ENCODE measurements at places on chromosomes 4 and X. TPM values are rescaled to one million over a fixed set of nuclear protein-coding genes. Genes with fewer than 3 reads are reported as not detected.
A peak's percentile ranks its signal among the peaks of the same experiment; 100 is the strongest.

GRCh38 chr4:177105536-177105935 is 204.1 kb upstream of the NEIL3 start:
- DNase-seq = peak; percentile 9

DNA sequence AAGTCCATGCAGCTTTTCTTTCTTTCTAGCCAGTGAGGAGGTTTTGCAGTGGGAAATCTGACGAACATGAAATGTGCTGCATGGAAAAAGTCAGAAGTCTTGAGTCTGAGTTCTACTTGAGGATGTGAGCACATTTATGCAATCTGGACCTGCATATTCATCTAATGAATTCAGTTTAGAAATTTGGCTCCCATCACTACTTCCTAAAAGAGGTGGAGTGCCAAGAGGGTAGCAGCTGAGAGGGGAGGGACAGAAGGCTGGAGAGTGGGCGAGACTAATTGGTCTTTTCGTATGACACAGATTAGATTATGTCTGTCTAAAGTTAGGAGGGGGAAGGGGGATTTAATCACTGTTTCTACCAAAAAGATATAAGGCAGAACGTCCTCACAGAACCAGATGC is 535.9 kb downstream of the IQCM start:
- no peak for DNase-seq

DNA sequence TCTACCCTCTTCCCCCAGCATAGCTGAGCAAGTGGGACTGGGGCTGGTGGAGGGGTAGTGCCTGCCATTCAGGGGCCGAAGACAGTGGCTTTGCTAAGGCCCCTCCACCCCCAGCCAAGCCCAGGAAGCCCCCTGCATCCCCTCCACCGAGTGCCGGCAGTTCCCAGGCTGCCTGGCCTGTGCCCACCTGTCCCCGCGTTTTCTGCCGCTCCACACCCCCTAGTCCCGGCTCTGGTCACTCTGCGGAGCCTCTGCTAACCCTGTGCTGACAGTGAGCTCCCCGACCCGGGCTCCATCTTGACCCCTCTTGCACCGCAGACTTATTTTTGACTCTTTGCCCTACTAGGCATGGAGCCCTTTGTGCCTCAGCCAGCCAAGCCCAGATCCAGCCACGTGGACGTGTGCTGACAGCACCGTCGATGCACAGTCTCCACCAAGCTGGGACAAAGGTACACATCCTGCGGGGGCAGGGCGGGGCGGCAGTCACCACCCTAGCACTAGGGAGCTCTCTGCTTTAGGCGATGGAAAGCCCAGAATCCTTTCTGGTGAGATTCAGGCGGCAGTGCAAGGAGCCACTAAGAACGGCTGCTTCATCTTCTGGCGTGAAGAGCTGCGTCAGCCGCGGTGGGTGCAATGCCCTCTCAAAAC is 96.6 kb downstream of the PHKA2 start:
- no peak for DNase-seq

DNA sequence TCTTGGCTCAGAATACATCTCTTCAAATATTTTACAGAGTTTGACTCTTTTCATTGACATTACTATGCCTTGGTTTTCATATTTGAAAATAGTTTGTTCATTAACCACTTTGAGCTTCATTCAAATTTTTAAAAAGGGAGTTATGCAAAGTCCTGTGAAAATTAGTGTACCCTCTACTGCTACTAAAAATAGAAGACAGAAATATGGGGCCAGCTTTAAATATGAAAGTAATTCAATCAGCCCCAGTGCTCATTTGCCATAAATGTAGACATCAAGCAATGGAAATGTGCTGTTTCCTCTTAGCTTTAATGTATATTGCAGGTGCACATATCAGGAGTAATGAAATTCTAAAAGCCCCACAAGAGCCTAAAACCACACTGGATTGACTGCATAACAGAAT is 218.7 kb downstream of the SPATA18 start:
- no peak for DNase-seq

GRCh38 chrX:101550362-101550750 is at the start of gene ARMCX1:
ARMCX1 (plus strand) TSS chrX:101550547; CDS start chrX:101552931, 2,384 bp downstream.
- peak; percentile 75 for DNase-seq

DNA sequence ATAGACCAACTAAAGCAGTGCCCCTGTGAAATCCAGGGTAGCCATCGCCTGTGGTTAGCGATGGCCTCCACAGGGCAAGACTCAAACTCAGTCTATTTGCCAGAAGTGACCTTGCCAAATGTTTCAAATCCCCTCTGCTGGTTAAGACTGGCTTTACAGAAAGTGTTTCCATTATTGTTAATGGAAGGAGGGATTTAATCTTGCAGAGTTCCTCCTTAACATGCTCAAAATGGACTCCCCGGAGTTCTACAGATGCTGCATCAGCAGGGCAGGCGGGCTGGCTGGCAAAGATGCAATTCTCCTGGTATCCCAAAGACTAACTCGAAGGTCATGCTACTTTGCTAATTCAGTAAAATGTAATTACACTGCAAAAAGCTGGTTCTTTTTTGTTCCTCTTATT is 313.0 kb upstream of the SLC7A11 start:
- no peak for DNase-seq

The HEPH gene
- total RNA-seq = not detected

DNA sequence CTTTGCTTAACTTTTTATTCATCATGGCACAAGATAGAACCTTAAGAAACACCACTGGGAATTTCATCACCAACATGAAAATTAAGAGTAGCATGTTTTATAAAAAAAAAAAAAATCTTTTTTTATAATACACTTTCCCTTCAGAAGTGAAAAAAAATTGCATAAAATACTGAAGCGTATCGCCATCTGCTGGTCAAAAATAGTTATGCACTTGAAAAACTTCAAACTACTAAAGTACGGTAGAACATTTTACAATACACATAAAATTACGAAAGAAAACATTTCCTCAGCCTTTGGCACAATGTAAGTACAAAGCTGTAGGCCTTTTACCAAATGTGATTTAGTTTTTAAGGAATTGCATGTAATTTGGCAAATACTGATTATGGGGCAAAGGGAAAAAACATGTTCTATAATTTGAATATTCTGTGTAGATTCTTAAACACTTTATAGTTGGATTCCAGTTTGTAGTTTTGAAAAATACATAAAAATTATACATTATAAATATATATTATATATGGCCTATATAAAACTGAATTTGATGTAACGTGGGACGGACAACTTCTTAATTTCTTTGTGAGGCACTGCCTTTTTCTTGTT is 26.5 kb downstream of the HCCS start:
- DNase-seq = peak; percentile 15

- DNase-seq = no peak
Measured at GRCh38 chr4:666822-667544, 7.1 kb downstream of the ATP5ME start.

DNA sequence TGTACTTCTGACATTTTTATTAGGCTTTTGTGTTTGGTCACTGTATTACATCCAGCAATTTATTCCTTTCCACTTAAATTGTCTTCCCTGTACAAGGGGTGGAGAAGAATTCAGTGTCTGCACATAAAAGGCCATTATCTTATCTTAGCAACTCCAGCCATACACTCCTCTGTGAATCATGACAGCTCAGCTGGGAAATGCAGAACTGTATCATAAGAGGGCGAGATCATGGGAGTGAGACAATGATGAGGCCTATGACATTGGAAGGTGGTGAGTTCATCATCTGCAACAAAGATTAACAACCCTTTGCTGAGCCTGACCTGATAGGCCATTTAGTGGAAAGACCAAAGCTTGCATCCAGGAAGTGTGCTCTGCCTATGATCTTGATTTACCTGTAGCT is 33.3 kb downstream of the SLIT2 start:
- DNase-seq = no peak

DNA sequence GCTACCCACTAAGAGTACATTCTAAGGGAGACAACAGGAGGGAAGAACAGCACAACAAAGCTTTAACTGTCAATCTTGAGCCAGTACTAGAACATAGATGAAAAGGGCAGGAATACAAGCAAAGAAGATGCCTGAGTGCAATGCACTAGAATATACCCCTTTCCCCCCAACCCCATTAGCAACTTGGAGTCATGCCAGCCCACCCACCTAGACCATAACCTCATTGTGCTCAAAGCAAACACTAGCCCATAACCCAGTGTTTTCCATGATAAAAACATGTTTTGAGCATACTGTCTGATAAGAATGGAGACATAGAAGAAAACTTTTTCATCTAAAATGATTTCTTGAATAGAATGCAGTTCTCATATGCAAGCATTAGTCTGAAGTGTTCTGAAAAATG is 183.2 kb downstream of the RAP1GDS1 start:
- DNase-seq = no peak

- no peak for DNase-seq
Measured at GRCh38 chr4:15020502-15021286, 18.4 kb downstream of the CPEB2 start.

DNA sequence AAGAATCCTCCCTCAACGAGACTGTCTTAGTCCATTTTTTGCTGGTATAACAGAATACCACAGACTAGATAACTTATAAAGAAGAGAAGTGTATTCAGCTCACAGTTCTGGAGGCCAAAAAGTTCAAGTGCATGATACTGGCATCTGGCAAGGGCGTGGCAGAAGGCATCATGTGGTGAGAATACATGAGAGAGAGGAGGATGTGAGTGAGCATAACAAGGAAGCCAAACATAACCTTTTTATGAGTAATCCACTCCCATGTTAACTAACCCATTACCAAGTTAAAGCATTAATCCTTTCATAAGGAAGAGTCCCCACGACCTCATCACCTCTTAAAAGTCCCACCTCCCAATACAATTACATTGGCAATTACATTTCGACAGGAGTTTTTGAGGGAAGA is 504.6 kb downstream of the IQCM start:
- DNase-seq = peak; percentile 6

The MND1 gene
- total RNA-seq = 36.0 TPM

The NSUN7 gene
- 0.24 TPM for total RNA-seq

- DNase-seq = no peak
Measured at GRCh38 chr4:18980516-18981233, 959.1 kb upstream of the LCORL start.

DNA sequence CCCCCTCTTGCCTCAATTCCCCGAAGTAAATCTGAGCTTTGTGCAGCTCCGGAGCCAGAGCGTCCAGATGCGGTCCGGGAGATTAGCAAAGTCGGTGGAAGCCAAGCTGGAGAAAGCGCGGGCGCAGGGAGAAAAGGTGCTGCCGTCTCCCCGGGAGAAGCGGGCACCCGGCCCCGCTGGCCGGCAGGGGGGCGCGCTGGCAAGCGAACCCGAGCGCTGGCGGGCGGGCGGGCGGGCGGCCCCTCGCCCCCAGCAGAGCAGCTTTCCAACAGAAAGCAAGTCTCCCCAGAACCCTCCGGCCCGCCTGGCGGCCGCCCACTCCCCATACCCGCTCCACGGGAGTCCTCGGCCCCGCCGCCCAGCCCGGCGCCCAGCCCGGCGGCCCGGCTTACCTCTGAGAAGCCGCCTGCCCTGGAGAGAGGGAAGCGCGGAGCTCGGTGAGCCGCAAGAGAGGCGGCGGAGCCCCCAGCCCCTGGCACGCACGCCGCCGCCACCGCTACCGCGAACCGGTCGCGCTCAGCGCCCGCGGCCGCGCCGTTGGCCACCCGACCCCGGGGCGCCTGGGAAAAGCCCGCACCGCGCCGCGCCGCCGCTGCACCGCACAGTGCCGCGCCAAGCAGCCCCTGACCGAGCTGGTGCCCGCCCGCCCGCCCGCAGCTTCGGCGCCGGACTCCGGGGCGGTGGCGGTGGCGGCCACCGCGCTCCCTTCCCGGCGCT is 529 bp upstream of the CITED1 start:
- peak; percentile 26 for DNase-seq

GRCh38 chrX:133878710-133879109 is 106.7 kb downstream of the GPC3 start:
- DNase-seq = no peak

The PAK3 gene
- 0.88 TPM for total RNA-seq

GRCh38 chrX:17535229-17535628 is 160.2 kb downstream of the NHS start:
- DNase-seq = no peak

GRCh38 chr4:77433418-77433733 is 172.2 kb upstream of the CXCL13 start:
- peak; percentile 61 for DNase-seq

DNA sequence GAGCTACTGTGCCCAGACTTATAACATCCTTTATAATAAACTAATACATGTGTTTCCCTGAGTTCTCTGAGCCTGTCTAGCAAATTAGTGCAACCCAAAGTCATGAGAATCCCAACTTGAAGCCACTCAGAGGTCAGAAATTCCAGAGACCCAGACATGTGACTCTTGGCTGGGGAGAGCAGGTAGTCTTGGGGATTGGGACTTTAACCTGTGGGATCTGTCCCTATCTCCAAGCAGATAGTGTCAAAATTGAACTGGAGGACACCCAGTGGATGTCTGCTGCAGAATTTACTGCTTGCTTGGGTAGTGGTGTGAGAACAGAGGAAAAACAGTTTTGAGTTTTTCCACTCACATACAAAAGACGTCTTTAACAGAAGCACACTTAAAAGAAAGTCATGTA is 26.4 kb downstream of the ELOVL6 start:
- no peak for DNase-seq

The SYNPO2 gene
- 1.6 TPM for total RNA-seq

DNA sequence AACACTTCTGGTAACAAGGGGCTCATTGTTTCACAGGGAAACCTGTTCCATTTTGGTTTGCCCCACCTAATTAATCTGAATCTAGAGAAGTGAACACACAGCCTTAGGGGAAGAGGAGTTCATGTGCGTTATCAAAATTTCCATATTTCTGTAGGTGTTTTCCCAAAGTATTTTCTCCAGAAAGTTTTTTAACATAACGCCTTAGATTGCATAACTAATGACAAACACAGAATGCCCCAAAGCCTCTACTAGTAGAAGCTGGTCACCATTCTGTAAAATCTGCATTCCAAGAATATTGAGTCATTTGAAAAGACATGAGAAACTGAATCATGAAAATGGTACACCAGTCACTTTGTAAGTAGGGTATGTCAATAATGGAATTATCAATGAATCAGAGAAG is 41.1 kb downstream of the IL13RA2 start:
- peak; percentile 3 for DNase-seq

The REPS2 gene
- 1.1 TPM for total RNA-seq

DNA sequence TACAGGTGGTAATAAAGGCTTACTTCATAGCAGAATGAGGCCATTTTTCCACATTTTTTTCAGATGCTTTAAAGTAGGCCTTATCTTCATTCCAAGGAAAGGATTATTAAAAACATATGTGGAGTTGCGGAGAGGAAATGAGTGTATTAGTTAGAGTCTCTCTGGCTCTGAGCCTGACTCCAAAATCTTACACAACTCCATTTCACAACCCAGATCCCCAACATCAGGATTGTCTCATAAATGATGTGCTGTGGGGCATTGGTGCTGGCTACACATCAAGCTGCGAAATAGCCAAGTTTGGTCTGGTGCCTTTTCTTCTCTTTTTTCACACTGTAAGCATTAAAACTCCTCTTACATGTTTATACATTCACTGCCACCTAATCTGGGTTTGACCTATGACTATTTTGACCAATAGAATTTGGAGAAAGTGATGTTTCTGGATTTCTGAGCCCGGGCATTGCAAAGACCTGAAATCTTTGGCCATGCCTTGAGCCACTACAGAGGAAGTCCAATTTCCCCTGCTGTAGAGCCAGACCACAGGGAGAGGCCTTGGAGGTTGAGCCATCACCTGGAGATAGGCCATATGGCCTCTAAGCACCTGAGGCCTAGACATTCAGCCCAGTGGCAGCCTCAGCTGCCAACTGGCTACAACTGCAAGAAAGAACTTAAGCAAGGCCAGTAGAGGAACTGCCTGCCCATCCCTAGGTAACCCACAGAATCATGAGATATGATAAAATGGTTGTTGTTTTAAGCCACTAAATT is 16.7 kb upstream of the SOD3 start:
- DNase-seq = peak; percentile 97
